ENCODE measurements at places on chromosomes 12 and 14.

GRCh38 chr14:73143003-73143402, 6.7 kb downstream of the PSEN1 start:
- no peak for DNase-seq

DNA sequence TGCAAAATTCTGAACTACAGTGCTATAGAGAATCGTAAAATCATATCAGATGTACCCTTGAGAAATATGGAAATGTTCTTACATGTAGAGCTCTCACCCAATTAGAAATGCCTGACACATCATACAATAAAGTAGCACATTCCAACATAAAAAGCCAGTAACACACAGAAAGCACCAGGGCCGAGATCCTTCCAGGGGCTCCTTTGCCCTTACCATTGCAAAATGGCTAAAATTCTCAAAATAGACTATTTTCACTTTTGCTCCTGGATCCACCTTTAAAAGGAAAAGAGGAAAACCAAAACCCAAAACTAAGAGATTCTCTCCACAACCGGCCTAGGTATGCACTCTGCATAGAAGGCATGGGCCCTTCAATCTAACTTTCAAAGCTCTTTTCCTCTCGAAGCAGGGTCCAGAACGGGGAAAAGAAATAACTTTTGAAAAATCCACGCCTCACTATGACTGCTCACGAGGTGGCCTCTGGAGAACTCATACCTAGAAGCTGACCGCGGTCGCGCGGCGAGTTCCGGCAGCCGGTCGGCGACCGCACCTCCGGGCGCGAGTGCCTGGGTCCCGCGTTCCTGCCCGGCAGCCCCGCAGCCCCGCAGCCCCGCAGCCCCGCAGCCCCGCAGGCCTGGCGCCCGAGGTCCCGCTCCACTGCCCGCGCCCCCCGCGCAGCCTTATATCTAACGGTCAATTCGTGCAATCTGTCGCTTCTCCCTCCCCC, 2.7 kb downstream of the OTX2 start:
- no peak for DNase-seq

DNA sequence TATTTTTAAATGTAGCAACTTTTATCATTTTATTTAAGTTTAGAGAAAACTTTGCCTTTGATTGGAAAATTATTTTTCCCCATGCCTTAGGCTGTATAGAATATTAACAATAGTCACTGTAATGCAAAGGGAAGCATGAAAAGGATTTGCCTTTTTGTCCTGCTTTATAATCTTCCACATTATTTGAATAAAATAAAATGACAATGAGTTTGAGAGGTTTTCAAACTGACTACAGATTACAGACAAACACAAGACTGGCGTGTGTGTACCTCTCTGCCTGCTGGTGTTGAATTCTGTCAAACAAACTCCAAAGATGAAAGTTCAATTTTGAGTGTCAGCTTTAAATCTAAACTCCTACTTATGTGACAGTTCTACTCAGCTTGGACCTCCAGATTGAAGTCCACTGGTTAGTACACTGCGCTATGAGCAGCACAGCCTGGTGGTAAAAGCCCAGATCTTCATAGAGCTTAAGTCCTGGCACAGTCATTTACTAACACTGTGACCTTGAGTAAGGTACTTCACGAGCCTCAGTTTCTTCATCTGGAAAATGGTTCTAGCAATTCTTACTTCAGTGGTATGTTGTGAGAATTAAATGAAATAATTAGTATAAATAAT, 98.3 kb upstream of the CPNE8 start:
- no peak for DNase-seq

DNA sequence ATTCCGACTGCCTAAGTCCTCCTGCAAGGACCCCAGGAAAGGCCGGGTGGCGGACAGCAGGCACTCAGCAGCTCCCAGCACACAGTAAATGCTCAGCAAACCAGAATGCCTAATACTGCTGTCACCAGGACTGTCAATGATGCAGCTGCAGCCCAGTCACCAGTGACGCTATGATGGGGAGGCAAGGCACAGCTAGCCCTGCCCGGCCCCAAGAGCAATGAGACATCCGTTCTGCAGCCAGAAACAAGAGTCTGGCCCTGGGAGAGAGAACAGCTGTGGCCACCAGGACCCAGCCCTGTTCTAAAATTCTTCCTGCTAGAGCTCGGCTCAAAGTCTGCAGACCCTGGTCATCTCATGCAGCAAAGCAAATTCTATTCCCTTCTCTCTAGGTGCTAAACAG, 69.8 kb downstream of the NCOR2 start:
- DNase-seq, result no peak

DNA sequence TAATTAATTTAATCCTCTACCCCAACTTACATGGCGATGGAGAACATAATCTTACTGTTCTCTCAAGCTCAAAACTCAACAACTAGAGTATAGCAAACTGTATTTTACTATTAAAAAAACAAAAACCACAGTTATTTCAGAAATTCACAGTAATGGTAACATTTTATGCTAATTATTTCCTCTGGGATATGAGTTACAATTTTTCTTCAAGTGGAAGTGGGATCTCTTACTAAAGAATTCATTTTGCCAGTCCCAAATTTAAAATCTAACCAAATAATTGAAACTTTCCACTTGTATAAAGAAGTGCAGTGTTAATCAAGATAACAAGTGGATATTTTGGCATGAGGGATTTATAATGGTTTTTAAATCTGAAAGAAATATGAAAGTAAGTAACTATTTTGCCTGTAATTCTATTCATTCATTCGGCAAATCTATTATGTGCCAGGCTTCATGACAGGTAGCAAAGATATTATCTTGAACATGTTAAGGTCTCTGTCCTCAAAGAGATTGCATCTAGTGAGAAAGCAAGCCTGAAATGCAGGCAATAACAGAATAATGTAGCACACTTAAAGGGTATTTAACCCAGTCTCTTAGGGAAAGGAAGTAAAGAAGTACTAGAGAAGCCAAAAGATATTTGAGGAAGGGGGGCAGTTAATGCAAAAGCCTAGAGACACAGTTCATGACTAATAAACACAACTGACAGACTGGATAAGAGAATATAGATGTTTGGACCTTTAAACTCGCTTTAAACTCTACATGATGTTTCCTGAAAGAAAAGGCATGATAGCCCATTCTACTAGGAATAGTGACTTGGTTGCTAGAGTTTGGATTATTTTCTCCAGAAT, 44.0 kb downstream of the TAOK3 start:
- DNase-seq, result no peak

DNA sequence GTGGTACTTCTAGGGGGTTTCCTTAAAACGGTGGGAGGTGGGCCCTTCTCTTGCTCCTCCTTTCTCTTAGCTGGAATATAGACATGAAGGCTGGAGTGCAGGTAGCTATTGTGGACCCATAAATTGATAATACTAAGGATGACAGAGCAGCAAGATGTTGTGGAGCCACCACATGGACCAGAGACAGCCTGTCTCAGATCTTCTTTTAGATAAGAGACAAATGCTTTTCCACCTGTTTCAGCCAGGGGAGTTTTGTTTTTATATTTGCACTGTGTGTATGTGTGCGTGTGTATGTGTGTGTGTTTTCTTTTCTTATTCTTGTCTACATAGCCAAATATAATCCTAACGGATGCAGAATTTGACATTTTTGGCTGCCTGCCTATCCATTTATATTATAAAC, 62.9 kb upstream of the HIF1A start:
- DNase-seq, result no peak

- no peak for DNase-seq
These were observed 24.1 kb downstream of the TTC8 start for GRCh38 chr14:88848571-88848970.

GRCh38 chr12:69131077-69131476, 108.3 kb upstream of the CPSF6 start:
- no peak for DNase-seq

DNA sequence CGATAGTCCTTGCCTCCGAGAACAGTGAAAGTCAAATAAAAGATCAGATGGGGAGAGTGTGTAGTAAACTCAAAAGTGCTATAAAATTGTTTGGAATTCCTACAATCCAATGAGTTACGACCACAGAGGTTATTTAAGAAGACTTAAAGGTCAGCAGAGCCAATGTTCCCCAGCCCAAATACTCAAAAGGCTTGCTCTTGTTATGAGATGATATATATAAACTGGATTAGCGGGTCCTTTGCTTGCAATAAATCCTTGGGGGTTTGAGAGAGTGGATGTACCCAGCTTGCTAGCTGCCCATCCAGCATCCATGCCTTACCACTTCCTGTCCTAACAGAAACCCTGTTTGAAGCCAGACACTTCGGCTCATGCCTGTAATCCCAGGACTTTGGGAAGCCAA, 29.0 kb upstream of the MED13L start:
- no peak for DNase-seq

DNA sequence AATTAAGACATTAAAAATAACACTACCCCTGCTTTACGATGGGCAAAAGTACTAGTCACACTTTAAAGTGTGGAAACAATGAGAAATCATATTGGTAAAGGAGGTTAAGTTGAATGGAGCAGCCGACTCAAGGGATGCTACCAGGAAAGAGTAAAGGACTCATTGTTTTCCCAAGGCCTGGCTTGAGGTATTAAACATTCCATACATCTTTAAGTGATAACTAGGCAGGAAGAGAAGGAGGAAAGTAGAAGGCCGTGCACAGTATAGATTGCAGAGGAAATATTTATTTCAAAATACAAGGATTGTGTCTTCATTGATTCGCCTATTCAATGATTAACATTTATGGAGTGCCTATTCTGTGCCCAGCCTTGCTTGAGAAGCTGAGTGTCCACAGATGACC, 20.6 kb upstream of the YARS2 start:
- no peak for DNase-seq

DNA sequence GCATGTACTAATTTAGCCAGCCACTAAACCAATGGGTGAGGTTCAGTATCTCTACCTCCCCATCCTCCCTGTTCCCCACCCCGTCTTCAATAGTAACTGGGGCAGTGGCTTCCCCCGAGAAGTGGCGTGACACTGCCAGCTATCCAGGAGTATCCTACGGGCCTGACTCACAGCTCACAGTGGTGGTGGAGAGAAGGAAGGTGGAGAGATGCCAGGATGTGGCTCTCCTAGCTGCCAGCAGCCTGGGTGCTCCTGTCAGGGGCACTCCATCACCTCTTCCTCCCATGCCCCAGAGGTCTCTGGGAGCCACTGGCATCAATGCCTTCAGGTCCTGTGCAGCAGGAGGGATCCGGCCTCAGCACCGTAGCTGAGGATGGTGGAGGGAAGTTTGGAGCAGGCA, 49.0 kb downstream of the TSPAN11 start:
- DNase-seq, result no peak

GRCh38 chr14:33653308-33653695, 297.6 kb downstream of the EGLN3 start:
- no peak for DNase-seq

DNA sequence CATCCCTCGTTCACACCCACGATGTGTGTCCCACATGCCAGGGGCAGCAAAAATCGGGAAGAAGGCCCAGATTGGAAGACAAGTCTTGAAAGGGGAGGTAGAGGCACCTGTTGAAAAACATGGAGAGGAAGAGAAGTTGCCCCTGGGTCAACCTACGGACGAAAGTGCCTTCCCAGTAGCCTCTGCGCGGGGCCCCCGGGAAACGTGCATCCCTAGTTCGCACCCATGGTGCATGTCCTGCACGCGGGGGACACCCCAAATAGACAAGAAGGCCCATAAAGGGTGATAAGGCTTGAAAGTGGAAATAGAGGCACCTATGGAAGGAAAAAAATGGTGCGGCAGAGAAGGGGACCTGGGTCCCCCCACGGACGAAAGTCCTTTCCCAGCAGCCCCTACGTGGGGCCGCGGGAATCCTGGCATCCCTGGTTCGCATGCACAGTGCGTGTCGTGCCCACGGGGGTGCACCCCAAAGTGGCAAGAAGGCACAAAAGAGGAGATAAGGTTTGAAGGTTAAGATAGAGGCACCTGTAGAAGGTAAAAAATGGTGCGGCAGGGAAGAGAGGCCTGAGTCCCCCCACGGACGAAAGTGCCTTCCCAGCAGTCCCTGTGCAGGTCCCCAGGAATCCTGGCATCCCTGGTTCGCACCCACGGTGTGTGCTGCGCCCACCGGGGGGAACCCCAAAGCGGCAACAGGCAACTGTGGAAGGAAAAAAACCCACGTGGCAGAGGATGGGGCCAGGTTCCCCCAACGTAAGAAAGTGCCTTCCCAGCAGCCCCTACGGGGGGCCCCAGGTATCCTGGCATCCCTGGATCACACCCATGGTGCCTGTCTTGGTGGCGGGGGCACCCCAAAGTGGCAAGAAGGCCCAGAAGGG, 278.3 kb downstream of the ALG10 start:
- peak; percentile 21 for DNase-seq

DNA sequence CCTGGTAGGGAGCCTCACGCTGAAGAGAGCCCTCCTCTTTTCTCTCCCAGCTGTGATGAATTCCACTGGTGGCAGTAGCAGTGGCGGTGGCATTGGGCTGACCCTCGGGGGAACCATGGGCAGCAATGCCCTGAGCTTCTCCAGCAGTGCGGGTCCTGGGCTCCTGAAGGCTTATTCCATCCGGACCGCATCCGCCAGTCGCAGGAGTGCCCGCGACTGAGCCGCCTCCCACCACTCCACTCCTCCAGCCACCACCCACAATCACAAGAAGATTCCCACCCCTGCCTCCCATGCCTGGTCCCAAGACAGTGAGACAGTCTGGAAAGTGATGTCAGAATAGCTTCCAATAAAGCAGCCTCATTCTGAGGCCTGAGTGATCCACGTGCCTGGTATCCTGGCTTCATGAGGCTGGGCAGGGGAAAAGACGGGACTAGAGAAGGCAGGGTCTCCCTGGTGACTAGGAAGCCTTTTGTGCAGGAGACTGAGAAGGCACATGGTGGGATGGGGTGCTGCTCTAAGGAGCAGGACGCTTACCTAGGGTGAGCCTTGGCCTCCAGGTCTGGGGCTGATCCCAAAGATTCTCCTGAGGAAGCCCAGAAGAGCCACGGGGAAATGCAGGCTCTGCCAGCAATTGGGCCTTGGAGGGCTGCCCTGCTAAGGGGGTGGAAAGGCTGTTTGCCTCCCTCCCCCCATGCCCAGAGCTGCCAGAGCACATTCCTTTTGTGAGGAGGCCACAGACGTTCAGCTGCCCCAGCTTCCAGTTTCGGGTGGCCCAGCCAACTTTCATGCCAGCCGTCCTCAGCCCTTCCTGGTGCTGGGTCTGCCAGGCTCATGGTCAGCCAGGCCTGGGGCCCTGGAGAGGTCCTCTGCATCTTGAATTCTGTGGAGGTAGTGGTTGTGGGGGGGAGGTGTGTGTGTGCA, 15.8 kb downstream of the KRT7 start:
- DNase-seq, result peak; percentile 79

DNA sequence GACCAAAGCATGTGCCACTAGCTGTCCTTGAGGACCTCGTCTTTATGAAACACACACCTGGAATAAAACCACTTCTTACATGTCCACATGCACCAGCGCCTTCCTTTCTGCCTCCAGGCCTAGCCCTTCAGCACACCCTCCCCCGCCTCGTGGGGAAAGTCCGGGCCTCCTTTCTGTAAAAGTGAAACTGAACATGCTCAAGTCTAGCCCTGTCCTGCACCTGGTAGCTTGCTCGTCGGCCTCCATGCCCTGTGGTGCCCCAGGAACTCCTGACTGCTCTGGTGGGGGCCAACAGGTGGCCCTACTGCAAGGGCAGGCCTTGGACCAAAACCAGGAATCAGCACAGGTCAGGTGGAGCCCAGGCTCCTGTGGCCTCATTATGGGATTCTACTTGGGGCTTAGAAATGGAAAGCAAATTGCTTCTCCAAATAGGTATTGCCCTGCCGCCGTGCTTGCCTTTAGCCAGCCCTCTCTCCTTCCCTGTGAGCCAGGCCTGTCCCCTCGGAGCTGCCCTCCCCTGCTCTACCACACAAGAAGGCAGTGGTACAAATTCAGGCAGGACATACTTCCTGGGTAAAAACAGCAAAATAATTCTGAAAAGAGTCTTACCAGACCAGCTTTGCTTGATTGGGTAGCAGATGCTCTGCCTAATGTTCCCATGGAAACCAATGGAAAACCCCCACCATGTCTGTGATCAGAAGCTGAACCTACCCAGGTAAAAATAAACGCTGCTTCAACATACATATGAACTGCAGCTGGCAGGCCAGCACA, 43.5 kb downstream of the ERH start:
- DNase-seq, result no peak
